Activated CD8-positive, alpha-beta memory T cell treated with anti-CD3 and anti-CD28 coated beads, Interleukin-2, amount 50 U/mL, for 48 hours (primary cell): ENCODE measurements at places on chromosomes 2 and 18.

GRCh38 chr2:219207134-219207883, 727 bp downstream of the ZFAND2B start:
- no peak for DNase-seq

DNA sequence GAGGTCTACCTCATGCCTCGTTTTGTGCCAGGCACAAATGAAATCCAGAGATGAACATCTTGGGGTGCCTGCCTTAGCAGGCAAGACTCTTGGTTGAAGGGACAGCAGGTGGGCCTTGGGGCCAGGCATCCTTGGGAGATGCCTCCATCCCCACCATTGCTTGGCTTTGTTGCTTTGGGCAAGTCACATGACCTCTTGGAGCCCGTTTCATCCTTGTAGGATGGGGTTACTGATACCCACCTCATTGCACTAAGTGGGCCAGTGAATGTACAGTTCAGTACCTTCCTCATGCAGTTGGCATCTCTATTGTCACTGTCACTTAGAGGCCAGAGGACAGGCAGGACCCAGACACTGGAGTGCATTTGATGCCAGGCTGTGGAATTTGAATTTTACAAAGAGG, 195.5 kb downstream of the LDLRAD4 start:
- DNase-seq, result no peak

DNA sequence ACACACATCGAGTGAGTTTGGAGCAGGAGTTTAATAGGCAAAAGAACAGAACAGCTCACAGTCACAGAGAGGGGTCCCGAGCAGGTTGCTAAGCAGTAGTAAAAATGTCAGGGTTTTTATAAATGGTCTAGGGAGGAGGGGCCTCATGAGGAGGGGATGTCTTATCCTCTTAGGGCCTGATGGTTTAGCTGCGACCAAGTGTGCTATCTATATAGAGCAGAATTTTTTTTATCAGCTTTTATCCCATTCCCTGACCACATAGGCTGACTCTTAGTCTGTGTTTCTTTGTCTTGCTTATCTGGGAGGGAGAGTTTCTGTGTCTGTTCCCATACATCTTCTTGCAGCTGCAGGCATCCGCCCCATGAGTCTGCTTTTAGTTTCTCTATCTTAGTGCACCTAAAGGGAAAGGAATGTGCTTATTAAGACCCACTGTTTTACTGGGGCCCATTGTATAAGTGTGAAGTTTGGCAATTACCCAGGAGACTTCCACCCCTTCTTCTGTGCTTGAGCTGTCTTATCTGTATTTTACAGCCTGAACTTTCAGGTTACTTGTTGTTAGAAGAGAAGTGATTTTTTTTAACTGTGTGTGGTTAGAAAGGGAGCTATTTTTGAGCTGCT, 30.4 kb upstream of the GMCL1 start:
- DNase-seq, result no peak

DNA sequence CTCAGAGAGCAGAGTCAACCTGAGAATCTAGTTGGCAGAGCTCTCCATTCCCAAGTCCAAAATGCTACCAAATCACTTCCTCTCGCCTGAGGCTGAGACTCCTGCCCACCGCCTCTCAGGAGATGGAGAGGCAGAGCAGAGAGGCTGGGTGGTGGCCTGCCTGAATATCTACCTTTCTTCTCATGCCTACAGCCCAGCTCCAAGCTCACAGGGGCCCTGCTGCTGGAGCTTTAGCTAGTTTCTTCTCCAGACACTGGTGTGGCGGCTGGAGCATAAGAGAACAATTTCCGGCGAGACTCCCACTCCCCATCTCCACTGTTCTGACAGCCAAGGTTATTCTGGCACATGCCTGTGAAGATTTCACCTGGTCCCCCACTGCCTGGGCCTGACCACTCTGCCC, 8.1 kb upstream of the CYP26B1 start:
- no peak for DNase-seq

DNA sequence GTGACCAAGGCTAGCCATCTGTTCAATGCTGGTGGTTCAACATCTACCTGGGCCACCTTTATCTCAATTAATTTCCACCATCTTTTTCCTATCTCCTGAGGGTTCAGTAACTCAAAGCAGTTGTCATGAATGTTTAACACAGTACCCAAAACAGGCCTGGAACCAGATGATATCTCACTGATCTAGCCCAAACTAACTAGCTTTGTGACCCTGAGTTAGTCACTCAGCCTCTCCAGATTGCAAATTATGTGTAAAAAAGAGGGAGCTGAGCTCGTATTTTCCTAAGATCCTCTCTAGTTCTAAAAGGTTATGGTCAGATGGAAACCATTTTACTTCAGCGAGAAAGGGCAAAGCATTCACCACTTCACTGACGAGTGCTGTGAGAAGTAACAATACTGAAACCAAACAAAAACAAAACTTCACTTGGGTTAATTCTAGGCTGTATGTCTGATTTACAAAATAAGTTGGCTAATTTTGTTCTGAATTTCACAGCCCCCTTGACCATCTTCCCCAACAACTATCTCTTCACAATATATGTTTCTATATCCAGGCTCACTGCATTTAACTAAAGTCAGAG, 14.8 kb downstream of the SPRED2 start:
- DNase-seq, result no peak

DNA sequence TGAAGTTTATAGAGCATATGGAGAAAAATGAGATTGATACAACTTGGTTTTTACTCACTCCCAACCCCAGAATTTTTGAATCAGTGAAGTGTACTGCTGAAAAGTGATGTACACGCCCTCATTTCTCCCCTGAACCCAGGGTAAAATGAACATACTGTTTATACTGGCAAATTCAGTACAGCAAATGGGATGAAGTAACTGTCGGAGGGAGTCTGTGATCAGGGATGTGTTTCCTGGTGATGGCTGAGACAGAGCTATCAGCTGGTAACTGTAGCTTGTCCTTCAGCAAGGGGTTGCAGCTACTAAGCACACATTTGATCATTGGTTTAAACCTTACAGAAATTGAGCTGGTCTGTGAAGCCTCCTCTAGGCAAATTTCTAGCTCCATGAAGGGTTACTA, 191.6 kb downstream of the PTPRM start:
- no peak for DNase-seq

- DNase-seq, result no peak
Observed at GRCh38 chr18:45687621-45688020, 36.4 kb upstream of the SLC14A1 start.

DNA sequence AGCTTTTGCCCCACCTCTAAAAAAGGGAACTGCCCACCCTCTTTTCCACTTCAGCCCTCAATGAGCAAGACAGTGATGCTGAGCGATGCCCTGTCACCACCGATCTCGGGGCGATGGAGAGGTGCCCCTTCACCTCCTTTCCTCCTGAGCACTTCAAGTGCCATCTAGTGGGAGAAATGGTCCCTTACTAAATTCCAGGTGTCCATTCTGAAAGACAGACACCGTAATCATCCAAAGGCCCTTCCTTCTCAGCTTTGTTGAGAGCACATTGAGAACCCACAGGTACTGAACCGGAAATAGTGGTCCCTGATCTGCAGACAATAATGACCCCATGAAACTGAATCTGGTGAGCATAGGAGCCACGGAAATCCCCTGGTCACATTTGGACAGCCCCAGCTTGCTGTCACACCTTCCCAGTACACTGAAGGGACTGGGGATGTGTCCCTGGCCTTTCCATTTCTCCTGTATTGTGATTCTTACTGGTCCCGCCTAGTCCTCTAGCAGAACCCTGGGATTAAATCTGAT, 38.5 kb downstream of the KCTD18 start:
- DNase-seq, result no peak

DNA sequence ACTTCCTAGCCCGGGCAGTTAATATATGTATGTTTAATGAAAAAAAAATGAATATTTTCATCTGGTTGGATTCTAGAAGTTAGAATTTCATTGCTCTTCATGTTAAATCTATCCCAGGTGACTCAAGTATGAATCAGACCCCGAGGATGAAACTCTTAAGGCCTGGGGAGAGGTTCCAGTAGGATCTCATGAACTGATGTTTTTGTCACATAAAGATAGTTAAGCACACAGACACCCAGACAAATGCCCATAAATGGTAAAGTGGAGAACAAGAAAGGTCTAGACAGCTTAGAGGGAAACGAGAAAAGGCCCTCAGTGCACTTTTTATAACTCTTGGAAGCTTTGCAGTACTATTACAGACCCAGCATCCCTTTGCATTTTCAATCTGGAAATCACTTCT, 114.1 kb downstream of the RIF1 start:
- no peak for DNase-seq

GRCh38 chr2:9178904-9179571, 27.6 kb upstream of the ASAP2 start:
- DNase-seq, result no peak

DNA sequence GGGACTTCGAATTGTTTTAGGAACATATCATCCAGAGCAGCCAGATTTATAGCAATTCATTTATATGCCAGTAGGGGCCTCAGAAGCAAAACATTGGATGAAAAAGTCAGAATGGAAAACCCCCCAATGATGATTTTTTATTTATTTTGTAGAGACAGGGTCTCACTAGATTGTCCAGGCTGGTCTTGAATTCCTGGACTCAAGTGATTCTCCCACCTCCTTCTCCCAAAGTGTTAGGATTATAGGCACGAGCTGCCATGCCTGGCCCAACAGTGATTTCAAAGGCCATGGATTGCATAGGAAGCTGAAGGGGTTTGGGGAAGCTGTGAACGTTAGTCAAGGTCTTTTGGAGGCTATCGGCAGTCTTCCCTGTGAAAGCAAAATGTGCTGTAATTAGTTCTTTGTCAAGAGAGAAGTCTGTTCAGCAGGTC, 21.9 kb upstream of the MCFD2 start:
- no peak for DNase-seq

GRCh38 chr2:197306024-197306695, 4.4 kb downstream of the ANKRD44 start:
- no peak for DNase-seq

DNA sequence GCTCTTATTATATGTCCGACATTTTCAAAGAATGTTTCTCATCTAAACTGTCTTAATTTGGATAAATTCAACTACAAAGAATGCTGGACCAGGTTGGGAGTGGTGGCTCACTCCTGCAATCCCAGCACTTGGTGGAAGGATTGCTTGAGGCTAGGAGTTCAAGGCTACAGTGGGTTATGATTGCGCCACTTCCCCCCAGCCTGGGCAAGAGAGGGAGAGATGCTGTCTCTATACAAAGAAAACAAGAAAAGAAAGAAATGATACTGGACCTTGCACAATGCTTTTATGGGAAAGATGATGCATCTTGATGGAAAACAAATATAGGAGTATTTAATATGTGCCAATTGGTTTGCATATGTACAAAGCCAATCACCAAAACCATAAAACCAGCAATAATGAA, 296.7 kb downstream of the LPIN1 start:
- DNase-seq, result no peak

DNA sequence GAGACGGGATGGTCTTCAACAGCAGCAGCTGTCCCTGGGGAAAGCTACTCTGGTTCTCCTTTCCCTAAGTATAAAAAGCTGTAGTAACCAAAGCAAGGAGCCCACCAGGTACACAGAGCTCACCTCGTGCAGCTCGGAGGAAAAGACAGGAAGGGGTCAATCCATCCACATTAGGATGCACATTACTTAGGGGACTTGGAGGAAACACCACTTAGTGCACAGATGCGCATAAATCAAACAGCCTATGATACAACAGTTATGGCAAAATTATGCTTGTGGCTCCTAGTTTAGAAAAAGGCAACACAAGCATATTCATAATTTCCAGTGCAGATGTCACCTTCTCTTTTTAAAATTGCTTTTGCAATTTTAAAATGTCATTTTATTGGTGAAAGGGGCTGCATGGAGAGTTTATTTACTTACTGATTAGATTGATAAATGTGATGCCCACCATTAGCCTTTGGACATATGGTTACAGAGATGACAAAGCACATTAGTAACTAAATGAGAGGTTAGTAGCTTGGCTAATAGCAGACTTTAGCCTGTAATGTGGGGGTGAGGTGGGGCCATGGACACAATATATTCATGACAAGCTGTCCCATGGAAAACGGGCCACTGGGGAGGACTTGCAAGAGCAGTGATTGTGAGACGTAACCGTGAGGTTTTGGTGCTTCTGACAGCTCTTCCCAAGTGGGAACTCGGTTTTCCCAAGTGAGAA, 199.8 kb downstream of the MYT1L start:
- DNase-seq, result no peak

DNA sequence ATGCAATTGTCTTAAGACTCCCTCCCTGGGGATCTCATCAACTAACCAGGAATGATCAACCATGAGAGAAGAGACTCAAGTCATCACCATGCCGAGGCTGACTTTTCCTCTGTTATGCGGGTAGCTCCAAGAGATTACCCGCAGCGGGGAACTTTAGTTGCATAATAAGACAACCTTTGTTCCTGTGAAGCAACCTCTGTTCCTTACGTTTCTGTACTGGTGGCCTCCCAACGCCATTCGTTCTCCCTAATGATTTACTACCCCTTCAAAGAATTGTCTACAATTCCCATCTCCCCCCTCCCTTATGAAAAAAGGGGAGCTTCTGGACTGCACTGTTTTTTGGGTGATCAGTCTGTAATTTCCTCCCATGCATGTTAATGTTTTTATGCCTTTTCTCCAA, 66.1 kb upstream of the LRPPRC start:
- DNase-seq, result no peak

- DNase-seq, result no peak
Observed at GRCh38 chr2:58387701-58388100, 146.6 kb upstream of the FANCL start.

- DNase-seq, result no peak
Observed at GRCh38 chr2:161017780-161018470, 142.3 kb upstream of the TANK start.

DNA sequence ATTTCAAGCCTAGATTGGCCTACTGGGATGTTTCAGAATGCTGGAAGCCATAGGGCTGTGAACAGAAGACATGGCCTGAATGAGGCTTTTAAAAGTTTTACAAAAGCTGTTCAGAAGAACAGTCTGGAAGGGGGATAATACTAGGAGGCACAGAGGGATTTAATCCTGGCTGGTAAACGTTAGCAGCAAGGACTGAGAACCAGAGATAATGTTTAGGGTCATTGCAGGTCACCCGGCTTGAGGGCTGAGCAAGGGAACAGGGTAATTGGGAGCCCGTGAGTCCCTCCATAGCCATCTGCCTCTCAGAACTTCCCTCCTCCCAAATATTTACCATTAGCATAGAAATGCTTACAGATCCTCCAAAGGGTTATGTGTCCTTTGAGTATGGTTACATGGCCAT, 765.4 kb downstream of the TMEM182 start:
- no peak for DNase-seq

DNA sequence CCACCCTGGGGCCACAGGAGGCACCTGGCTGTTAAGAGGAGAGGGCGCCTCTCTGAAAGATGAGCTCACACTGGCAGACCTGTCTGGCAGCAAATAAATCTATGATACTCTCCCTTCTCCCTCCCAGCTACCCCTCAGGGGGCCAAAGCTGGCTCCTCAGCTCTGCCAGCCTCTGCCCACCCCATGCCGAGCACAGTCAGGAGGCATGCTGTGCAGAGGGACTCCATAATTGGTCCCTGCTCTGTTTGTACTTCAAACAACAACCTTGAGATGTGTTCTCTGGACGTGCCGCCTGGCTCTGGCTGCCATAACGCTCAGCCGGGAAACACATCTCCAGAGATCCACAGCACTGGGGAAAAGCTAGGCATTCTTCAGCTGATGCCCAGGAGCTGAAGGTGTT, 126.7 kb downstream of the GALNT14 start:
- no peak for DNase-seq

- DNase-seq, result no peak
Observed at GRCh38 chr2:226461981-226462380, 337.6 kb downstream of the IRS1 start.

- no peak for DNase-seq
Observed at GRCh38 chr2:190663348-190663747, 14.5 kb downstream of the NAB1 start.

- no peak for DNase-seq
Observed at GRCh38 chr2:11998626-11999378, 252.4 kb downstream of the LPIN1 start.
